Upper lobe of right lung (tissue), 1 donor: ENCODE measurements at places on chromosomes 13 and 19. TPM values are rescaled to one million over a fixed set of nuclear protein-coding genes. Genes with fewer than 3 reads are reported as not detected.

Gene TNNI3
- not detected for total RNA-seq

Gene SH3GL1
- 47.6 TPM for total RNA-seq

Gene ZNF154
- total RNA-seq: 4.5 TPM

Gene CCDC61
- 15.4 TPM for total RNA-seq

Gene FCAR
- total RNA-seq: 3.2 TPM

Gene OLFM2
- 14.6 TPM for total RNA-seq

Gene DEDD2
- total RNA-seq: 25.1 TPM

Gene IL4I1
- total RNA-seq: 1.8 TPM

Gene GJA3
- total RNA-seq: not detected

Gene PSG3
- not detected for total RNA-seq

Gene ARGLU1
- total RNA-seq: 122 TPM

Gene CAPN12
- total RNA-seq: 14.4 TPM

Gene TMEM38A
- 5.1 TPM for total RNA-seq

Gene APBA3
- 21.9 TPM for total RNA-seq

Gene LAIR1
- total RNA-seq: 87.8 TPM

GRCh38 chr19:13003081-13003480 is 7.8 kb downstream of the NFIX start:
- H3K4me3 ChIP-seq: no peak overlapping the region
- no peak for DNase-seq
- H3K27ac ChIP-seq: peak overlapping the region; percentile 86

- no peak overlapping the region for H3K4me3 ChIP-seq
- no peak overlapping the region for H3K27ac ChIP-seq
- H3K4me1 ChIP-seq: no peaks in the 10 kb centered on the region
- no peaks in the 10 kb centered on the region for H3K27me3 ChIP-seq
Observed at GRCh38 chr19:11821474-11822109, 7.5 kb downstream of the ZNF440 start.

DNA sequence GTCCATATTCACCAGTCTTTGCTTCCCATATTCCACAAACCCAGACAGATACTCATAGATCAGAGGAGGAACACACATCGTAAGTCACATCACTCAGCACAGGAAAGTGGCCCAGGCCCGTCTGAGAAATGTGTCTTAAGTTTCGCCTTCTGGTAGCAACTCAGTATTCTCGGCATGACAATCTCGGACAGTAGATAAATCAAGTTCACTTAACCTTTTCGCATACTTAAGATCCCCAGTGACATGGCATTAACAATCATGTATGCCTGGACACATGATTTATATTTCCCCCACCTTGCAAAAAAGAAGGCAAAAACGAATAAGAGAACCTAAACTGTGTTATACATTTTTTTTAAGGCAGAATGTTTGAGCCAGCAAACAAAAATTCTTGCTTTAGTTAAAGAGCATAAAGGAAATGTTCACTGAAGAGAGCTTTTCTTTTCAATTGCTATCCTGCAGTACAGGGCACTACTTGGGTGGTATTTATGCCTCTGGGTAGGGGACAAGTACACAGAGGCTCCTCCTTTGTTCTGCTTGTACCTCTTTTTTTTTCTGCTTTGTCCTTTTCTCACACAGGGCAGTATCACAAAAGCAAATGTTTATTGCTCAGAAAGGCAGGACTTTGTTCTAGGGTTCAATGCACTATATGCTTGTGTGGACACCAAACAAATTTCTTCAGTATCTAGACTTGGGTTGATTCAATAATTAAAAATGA is 360.6 kb downstream of the TDRD3 start:
- no peak overlapping the region for H3K4me3 ChIP-seq
- DNase-seq: no peak
- no peaks in the 10 kb centered on the region for H3K4me1 ChIP-seq
- no peak overlapping the region for H3K27ac ChIP-seq
- no peaks in the 10 kb centered on the region for H3K27me3 ChIP-seq
- no peaks in the 10 kb centered on the region for H3K36me3 ChIP-seq

DNA sequence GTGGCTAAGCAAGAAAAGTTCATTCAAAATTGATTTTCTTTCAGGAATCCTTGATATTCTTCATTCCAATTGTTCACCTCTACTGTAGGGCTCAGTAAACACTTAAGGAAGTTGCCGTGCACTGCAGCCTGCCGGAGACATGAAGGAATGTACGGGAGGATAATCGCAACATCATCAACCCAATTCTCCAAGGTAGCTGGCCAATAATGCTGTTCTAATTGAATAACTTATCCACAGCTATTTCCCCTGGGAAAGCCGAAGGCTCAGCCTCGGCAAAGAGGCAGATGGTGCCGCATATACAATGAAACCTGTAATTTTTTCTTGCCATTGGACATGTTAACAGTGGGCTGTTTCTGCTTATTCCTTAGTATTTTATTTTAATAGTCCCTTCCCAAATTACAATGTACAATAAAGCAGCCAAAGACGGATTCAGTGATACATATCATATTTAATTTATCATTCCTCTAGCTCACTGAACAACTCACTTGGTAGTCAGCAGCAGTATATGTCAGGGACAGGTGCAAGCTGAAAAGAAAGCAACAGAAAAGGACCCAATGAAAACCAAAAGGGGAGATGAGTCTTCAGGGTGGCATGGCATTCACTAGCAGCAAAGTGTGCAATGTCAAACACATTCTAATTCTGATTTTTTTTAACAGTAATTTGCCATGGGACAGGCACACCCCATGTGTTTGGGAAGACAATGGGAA is 420.5 kb upstream of the KLF12 start:
- no peaks in the 10 kb centered on the region for H3K4me1 ChIP-seq
- no peaks in the 10 kb centered on the region for H3K27me3 ChIP-seq
- DNase-seq: no peak
- no peak overlapping the region for H3K4me3 ChIP-seq
- H3K27ac ChIP-seq: no peak overlapping the region

DNA sequence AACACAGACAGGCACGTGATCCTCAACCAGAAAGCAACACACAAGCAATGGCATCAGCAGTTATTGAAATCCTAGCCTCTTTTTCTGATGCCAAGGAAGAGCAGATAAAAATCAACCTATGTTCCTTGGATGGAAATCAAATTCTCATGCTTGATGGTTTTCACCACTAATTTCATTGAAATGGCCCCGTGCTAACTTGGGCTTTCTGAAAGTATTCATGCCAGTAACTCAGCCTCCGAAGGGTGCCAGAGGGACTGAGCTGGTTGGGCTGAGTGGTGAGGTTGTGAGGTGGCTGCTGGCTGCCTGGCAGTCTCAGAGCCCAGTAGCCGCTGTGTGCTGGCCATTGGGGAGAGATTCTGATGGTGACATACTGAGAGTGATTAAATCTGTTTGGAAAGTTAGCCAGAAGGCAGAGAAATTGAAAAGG is 309.3 kb downstream of the DCT start:
- H3K27me3 ChIP-seq: no peaks in the 10 kb centered on the region
- H3K36me3 ChIP-seq: no peaks in the 10 kb centered on the region
- no peak for DNase-seq
- no peak overlapping the region for H3K27ac ChIP-seq
- H3K4me3 ChIP-seq: no peak overlapping the region

GRCh38 chr19:35266520-35267352 is 2.0 kb upstream of the USF2 start:
- H3K4me1 ChIP-seq: peaks cover 30% of the 10 kb centered on the region
- H3K27me3 ChIP-seq: no peaks in the 10 kb centered on the region
- peak; percentile 72 for DNase-seq

DNA sequence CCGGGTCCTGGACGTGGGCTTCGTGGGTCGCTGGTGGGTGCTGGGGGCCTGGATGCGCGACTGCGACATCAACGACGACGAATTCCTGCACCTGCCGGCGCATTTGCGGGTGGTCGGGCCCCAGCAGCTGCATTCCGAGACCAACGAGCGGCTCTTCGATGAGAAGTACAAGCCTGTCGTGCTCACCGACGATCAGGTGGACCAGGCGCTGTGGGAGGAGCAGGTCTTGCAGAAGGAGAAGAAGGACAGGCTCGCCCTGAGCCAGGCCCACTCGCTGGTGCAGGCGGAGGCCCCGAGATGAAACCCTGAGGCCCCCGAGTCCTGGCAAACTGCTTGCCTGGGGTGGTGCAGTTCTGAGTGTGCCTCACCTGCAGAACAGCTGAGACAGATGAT is 787 bp downstream of the TIMM29 start:
- peaks cover 22% of the 10 kb centered on the region for H3K36me3 ChIP-seq
- H3K27ac ChIP-seq: peak overlapping the region; percentile 89
- H3K27me3 ChIP-seq: no peaks in the 10 kb centered on the region
- no peak for DNase-seq
- H3K4me1 ChIP-seq: peaks cover 19% of the 10 kb centered on the region
- peak overlapping the region; percentile 98 for H3K4me3 ChIP-seq

DNA sequence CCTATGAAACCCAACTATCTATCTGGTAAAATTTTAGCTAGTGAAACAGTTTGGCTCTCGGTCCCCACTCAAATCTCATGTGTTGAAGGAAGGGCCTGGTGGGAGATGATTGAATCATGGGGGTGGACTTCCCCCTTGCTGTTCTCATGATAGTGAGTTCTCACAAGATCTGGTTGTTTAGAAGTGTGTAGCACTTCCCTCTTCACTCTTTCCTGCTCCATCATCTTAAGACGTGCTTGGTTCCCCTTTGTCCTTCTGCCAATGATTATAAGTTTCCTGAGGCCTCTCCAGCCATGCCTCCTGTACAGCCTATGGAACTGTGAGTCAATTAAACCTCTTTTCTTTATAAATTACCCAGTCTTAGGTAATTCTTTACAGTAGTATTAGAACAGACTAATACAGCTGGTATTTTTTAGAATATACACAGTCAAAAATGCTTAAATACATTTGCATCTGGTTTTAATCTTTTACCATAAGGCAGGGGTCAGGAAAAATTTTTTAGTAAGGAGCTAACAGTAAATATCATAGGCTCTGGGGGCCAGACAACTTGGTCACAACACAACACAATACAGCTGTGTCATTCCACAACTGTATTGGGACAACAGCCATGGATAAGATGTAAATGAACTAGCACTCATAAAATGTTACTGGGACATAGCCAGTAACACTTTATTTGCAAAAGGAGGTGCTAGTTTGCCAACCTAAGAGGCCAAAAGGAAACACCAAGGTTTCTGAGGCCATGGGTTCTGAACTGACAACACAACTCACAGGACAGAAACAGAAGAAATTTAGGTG is 24.3 kb downstream of the DZIP1 start:
- H3K4me1 ChIP-seq: no peaks in the 10 kb centered on the region
- DNase-seq: no peak
- H3K27ac ChIP-seq: no peak overlapping the region

- DNase-seq: no peak
- no peaks in the 10 kb centered on the region for H3K27me3 ChIP-seq
- peaks cover 10% of the 10 kb centered on the region for H3K36me3 ChIP-seq
- H3K27ac ChIP-seq: no peak overlapping the region
- H3K4me1 ChIP-seq: no peaks in the 10 kb centered on the region
Observed at GRCh38 chr13:95212983-95213850, 88.0 kb downstream of the ABCC4 start.

GRCh38 chr19:32222556-32222955 is 122.9 kb upstream of the ZNF507 start:
- no peak for DNase-seq
- no peak overlapping the region for H3K4me3 ChIP-seq
- H3K27me3 ChIP-seq: peaks cover 26% of the 10 kb centered on the region
- peaks cover 4% of the 10 kb centered on the region for H3K4me1 ChIP-seq
- H3K36me3 ChIP-seq: no peaks in the 10 kb centered on the region
- no peak overlapping the region for H3K27ac ChIP-seq

DNA sequence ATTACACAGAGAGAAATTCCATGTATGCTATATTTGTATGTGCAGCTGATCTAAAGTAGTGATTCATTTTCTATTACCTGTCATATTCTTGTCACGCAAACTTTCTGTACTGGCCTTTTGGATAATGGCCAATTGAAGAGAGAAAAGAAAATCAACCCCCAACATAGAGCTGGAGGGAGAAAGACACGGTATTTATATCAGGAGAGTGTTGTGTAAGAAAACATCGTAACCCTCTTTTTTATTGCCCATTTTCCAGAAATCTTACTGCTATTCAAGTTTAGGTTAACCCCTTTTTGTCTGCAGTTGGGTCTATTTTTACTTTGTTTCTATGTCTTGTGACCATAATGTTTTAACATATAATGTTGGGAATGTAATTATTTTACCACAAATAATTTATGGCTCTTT is 27.9 kb downstream of the DGKH start:
- H3K27ac ChIP-seq: no peak overlapping the region
- no peaks in the 10 kb centered on the region for H3K27me3 ChIP-seq
- DNase-seq: no peak
- H3K4me3 ChIP-seq: no peak overlapping the region
- H3K36me3 ChIP-seq: no peaks in the 10 kb centered on the region

- H3K27me3 ChIP-seq: peaks cover 4% of the 10 kb centered on the region
- H3K27ac ChIP-seq: no peak overlapping the region
- no peak overlapping the region for H3K4me3 ChIP-seq
- no peaks in the 10 kb centered on the region for H3K4me1 ChIP-seq
- no peaks in the 10 kb centered on the region for H3K36me3 ChIP-seq
- no peak for DNase-seq
Observed at GRCh38 chr13:38399535-38399934, 49.9 kb downstream of the UFM1 start.
